Stimulated activated CD8-positive, alpha-beta memory T cell treated with anti-CD3 and anti-CD28 coated beads, Interleukin-7, amount 100 ng/mL, for 4 hours (primary cell): ENCODE measurements at places on chromosomes 12 and 14.
A peak's percentile ranks its signal among the peaks of the same experiment; 100 is the strongest.

DNA sequence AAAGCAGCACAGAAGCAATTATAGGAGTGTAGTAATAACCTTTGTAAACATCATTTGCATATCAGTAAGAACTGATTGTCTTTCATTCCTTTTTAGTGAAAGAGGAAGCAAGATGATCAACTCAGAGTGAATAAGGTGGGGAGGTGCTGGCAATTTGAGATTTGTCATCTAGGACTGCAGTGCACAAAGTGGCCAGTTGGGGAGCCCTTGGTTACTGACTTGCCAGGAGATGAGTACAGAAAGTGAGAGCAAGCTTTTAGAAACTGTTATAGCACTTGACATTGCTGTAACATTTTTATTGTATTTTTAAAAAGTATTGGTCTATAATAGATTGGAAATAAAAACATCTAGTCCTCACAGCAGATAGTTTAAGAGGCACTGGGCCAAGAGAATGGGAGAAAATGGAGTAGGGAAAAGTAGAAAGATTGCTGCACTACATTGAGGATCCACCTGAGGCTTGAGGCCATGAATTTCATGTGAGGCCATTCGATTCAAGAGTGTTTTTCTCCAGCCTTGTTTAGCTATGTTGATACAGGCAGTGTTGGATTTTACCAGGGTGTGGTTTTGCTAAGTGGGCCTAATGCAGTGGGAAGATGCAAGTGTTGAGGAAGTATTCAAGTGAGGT lies 98.2 kb downstream of the SNAPC1 start:
- peak; percentile 23 for DNase-seq

GRCh38 chr12:25637752-25638151 lies 84.7 kb upstream of the LMNTD1 start:
- no peak for DNase-seq

- DNase-seq = no peak
Measured at GRCh38 chr12:116400636-116401372, 123.3 kb upstream of the MED13L start.

GRCh38 chr14:105187935-105188524 lies 6.9 kb upstream of the NUDT14 start:
- no peak for DNase-seq

- no peak for DNase-seq
Measured at GRCh38 chr12:87756111-87756510, 273.1 kb downstream of the C12orf50 start.

DNA sequence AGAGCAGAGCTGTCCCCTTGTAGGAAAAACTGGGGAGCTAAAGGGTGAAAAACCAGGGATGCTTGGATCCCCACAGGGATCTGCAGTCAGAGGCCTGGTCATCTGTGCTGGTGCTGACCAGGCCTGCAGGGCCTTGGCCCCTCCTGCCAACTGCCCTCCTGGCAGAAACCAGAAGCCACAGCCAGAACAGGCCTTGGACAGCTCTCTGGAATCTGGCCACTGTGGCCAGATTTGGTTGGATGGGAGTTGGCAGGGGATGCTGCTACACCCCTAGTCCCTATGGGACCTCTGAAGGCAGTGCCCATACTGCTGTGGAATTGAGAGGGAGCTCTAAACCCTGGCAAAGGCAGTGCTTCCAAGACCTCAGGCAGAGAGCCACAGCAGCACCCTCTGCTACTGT lies 9.2 kb upstream of the GPX2 start:
- no peak for DNase-seq

DNA sequence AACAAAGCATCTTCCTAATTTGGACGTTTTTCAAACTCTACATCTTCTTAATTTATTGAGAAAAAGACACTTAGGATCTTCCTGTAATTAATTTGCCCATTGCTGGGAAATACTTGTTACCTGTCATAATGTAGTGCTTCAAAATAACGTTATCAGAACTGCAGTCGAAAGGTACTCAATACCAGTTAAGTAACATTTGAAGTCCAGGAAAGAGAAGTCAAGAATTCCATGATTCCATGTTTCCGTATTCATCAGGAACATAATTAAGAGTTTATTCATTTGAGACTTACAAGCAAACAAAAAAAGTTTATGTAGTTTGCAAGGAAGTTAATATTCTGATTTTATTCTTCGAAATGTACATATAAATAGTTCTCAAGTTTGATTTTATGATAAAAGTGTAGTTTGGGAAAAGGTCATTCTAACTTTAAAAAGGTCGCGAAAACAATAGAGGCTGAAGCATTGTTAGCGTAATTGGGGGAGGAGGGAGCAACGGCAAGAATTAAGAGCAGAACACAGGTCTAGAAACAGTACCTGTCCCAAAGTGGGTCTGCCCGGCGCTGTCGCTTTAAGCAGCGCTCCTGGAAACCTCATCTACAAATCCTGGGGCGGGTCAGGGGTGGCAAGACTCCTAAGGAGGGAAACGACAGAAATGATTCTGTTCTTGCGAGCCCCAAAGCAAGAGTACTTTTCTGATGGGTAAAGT lies 1.2 kb upstream of the KCNMB4 start:
- DNase-seq = no peak

- no peak for DNase-seq
Measured at GRCh38 chr12:2876431-2877046, 435 bp downstream of the FOXM1 start.

GRCh38 chr14:23694949-23695663 lies 58.9 kb downstream of the DHRS2 start:
- no peak for DNase-seq

- no peak for DNase-seq
Measured at GRCh38 chr12:95574799-95575452, 23.6 kb upstream of the USP44 start.

GRCh38 chr14:55440385-55440784 lies at the start of gene TBPL2:
TBPL2 (minus strand) TSS chr14:55440616; CDS start chr14:55440449, 167 bp downstream.
- DNase-seq = no peak

DNA sequence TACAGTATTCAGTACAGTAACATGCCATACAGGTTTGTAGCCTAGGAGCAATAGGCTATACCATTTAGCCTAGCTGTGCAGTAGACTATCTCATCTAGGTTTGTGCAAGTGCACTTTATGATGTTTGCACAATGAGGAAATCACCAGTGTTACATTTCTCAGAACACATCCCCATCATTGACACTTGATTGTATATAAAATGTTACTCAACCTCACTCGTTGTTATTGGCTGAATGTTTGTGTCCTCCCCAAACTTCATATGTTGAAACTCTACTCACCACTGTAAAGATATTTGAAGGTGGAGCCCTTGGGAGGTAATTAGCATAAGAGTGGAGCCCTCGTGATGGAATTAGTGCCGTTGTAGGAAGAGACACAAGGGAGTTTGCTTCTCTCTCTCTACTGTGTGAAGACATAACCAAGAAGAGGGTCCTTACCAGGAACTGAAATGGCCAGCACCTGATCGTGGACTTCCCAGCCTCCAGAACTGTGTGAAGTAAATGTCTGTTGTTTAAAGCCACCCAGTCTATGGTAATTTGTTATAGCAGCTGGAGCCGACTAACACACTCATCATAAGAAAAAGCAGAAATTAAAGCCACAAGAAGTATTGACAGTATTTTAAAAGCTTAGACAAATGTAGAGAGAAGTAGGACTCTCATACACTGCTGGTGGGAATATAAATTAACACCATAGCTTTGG lies 3.2 kb upstream of the MED13L start:
- no peak for DNase-seq

- DNase-seq = no peak
Measured at GRCh38 chr12:79891506-79892162, 43.3 kb downstream of the PPP1R12A start.

DNA sequence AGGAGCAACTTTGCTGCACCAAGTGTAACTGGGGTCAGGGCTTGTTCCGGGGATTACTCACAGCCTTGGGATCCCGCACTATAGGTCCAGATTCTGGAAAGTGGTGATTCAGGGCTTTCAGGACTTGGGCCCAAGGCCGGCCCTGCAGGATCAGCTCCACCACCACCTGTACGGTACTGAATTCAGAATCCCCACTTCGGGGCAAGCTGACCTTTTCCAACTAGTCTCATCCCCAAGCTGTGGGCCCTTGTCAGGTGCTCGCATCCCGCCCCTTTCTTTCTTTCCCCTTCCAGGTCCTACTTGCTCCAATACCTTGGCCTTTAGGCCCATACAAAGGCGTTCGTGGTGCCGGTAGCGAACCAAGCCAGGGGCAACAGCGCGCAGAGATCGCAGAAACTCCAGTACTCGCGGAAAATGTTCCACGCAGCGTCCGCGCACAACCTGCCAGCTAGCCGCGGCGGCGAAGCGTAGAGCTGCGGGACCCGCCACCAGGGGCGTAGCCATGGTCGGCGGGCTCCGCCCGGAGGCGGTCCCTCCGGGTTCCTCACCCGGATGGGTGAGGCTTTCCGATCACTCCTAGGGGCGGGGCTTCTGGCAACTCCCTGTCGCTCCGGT lies 487 bp downstream of the TINF2 start:
- peak; percentile 87 for DNase-seq

DNA sequence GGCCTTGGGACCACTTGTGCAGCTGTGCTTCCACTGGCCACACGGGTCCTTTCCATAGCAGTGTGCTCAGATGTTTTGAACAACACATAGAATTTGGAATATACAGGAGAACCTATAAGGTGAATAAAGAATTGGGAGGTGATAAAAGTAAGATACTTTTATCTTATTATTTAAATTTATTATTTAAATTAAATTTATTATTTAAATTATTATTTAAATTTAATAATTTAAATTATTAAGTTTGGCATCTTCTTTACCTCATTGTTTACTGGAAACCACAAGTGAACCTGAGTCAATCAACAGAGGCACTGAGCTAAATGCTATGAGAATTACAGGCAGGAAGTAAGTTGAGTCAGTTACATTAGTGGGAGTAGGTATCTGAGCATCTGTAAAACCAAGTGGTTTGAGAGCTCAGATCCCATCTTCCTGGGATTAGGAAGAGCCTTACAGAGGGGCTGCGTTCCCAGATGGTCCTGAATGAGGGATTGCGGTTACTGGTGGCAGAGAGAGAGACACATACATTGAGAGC lies 103.1 kb downstream of the ESR2 start:
- no peak for DNase-seq
